ENCODE measurements at places on chromosomes 3 and 15.

DNA sequence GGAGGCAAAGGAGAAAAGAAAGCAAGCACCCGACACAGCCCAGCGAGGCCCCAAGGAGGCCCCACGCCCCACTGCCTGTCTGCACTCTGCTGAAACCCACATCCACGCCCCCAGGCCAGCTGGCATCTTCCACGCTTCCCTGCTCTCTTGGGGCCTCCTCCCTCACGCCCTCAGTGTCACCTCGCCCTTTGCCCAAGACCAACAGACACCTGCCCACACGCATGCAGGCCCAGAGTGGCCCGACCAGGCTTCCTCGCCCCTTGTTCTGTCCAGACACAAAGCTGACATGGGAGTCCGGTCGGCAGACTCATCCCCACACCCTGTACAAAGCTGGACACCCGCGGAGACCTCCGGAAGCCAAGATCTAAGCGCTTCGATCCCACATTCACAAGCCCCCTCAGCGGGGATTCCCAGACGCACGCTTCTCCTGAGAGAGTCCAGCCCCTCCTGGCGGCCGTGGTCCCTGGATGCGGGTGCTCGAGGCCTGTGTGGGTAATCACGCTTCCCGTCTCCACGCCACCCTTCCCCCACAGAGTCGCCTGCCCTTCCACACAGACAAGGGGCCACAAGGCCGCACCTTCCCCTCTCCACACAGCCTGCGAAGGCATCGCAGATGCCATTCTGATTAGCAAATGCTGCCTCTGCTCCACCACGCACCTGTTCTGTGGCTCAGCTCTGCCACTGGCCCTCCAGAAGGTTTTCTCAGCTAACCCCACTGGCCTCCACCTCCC, 176.6 kb downstream of the XXYLT1 start:
- no peak for DNase-seq

GRCh38 chr3:94961423-94962100, 898.7 kb downstream of the NSUN3 start:
- no peak for DNase-seq

DNA sequence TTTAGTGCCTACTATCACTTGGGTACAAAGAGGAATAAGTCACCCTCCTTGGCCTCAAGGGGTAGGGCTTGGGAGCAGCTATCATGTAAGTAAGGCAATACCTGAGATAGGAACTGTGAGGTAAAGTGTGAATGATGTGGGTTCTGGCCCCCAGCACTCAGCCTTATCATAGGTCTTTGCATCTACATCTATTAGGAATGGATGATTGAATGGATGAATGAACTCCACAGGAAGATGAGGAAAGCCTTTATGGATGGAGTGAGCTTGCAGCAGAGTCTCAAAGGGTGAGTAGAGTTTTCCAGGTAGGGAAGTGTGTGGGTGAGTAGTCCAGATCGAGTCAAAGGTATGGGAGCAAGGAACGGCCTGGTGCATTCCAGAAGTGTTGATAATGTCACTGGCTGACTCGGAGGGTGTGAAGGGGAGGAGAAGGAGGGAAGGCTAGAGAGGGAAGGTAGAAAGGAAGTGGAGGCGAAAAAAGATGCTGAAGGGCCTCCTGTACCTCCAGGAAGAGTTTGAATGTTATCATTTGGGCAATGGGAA, 13.1 kb upstream of the ABHD2 start:
- no peak for DNase-seq

- DNase-seq = no peak
Measured at GRCh38 chr15:67025719-67026609, 39.4 kb upstream of the SMAD3 start.

DNA sequence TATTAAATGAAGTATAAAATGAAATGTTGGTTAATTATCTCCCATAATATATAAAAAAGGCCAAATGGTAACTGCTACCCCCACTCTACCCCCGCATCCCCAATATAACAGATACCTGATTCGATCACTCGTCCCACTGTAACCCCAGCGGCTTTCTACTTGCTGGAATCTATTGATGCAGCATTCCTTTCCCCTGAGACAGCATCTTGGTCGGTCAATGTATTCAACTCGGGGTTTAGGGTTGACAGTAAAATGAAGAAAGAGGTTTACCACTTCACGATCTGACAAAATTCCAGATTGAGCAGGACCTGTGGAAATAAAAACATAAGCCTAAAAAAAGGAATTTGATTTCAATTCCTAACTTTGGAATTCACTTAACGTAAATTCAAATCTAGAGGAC, 18.6 kb upstream of the C15orf40 start:
- DNase-seq = no peak

DNA sequence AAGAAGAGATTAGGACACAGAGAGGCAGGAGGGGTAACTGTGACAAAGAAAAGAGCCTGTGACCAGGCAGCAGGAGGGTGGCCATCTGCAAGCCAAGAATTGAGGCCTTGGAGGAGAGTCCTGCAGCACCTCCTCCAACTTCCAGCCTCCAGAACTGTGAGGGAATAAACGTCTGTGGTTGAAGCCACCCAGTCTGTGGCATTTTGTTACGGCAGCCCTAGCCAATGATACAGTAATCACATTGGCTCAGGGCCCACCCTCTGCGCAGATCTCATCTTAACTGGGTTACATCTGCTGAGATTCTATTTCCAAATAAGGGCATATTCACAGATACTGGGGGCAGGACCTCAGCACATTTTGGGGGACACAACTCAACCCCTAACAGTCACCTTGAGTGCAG, 11.3 kb downstream of the SELENOS start:
- no peak for DNase-seq

DNA sequence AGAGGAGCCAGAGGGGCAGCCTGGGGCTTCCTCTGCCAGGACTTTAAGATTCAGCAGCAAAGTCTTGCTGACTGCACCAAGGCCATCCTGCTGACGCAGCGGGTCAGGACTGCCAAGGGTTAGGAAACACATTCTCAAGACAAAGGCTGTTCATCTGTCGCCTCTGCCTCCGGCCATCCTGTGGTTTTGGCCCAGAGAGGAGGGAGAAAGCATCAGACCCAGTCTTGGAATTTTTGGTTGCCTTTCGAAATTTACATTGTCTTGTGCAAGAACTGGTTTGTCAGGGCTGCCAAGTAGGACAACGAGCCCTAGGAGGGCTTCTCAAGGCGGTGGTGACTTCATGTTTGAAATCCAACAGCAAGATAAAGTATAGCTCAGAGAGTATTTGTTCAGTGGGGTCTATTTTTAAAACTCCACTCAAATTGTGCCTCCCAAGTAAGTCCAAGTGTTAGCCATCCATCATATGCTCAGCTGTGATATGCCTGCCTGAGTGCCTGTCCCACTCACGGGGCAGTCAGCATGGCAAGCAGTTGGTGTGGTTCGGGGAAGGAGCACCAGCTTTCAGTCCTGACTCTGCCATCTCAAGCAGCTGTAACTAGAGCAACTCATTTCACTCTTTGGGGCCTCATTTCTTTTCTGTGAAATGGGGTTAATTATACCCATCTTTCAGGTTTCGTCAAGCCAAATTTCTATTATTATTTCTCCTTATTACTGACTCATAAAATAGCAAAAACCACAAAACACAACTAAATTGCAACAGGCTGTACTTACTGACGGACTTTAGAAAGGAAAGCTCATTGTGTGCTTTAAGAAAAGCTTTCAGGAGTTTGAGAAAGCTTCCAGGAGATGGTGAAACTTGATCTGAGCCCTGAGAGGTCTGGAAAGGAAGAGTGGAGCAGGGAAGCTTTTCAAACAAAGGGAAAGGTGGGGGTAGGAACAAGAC, 42.4 kb upstream of the RHO start:
- DNase-seq = no peak

DNA sequence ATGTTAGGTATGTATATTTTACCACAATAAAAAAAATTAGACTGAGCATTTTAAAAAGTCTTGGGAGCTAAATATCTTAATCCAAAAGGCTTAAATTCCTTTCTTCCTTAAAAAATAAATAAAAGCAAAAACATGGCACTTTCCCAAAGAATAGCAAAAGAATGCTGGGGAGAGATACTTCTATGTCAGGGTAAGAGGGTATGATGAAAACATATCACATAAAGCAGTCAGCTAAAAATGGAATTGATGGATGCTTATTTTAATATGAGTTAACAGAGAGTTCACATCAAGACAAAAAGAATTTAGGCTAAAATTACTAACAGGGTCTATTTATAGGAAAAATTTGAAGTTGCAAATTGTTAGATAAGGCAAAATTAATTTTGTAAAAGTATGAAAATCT, 141.0 kb downstream of the MYLK start:
- no peak for DNase-seq
